Adrenal gland (tissue), 19 donors: ENCODE measurements at places on chromosomes 11 and 22.

GRCh38 chr22:36329254-36330078 lies 58.3 kb downstream of the MYH9 start:
- peak overlapping the region; percentile 96 for H3K27ac ChIP-seq
- H3K36me3 ChIP-seq: no peaks in the 10 kb centered on the region

DNA sequence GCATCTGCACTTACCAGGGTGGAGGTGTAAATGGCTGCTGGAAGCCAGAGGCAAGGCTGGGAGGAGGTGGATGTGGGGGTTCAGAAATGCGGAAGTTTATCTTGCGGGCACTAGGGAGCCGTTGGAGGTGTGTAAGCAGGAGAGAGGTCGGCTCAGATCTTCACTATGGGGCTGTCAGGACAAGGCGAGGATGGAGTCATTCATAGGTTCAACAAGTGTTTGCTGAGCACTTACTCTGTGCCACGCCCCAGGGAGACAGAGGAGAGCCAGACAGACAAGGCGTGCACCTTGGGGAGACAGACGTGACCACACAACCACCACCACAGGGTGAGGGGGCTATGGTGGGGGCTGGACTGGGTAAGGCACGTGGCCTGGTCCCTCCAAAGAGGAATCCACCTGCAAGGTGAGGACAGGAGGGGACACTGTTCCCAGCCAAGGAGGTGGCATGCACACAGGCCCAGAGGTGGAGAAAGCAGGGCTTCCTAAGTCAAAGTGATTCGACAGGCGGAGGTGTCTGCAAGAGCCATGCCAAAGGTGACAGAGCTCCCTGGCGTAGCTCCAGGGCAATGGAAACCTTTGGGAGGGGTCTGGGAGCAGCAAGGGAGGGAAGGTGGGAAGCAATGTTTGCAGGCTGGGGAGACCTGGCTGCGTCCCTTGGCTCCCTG lies 30.8 kb upstream of the TCF20 start:
- no peak for DNase-seq
- no peaks in the 10 kb centered on the region for H3K27me3 ChIP-seq
- H3K36me3 ChIP-seq: no peaks in the 10 kb centered on the region
- H3K4me1 ChIP-seq: no peaks in the 10 kb centered on the region

DNA sequence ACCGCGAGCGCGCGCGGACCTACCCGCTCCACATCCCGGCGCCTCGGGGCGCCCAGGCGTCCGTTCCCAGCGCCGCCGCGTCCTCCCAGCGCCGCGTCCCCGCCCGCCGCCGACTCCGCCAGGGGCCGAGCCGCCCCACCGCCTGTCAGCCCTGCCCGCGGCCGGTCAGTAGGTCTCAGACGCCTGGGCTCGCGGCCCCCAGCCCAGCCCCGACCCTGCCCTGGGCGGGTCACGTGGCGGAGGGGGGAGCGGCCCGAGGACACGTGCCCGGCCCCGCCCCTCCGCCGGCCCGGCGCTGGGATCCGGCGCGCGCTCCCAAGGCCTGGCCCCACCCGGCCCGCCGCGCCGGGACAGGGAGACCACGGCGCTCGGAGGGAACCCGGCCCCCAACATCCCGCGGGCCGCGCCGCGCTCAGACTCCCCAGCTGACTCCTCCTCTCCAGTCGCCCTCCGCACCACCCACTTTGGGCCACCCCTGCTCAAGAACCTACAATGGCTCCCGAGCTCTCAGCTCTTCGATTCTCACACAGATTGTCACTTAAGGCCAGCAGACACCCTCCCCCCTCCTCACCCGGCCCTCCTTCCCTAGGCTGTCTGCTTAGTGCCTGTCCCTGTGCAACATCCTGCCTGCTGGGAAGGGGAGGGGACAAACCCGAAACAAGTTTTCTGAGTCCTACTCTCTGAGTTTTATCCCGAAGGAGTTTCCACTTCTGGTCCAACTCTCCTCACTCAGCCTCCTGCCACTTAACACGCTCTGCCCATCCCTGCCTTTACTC lies at the start of gene RAB3IL1:
Gene RAB3IL1 (minus strand): TSS at position 233 of the 776 bp plus-strand sequence. CDS start 199 bp downstream, at position 34.
- peak; percentile 64 for DNase-seq
- peaks cover 11% of the 10 kb centered on the region for H3K4me1 ChIP-seq
- no peaks in the 10 kb centered on the region for H3K36me3 ChIP-seq
- no peak within 1 kb of the TSS for H3K4me3 ChIP-seq
- peak within 1 kb of the TSS; percentile 85 for H3K27ac ChIP-seq

GRCh38 chr11:71240865-71241691 lies 11.3 kb downstream of the SHANK2 start:
- H3K27me3 ChIP-seq: no peaks in the 10 kb centered on the region
- H3K27ac ChIP-seq: peak overlapping the region; percentile 12
- H3K4me3 ChIP-seq: no peak overlapping the region
- no peaks in the 10 kb centered on the region for H3K36me3 ChIP-seq

- H3K4me3 ChIP-seq: no peak overlapping the region
- no peak for DNase-seq
- H3K27ac ChIP-seq: no peak overlapping the region
- no peaks in the 10 kb centered on the region for H3K27me3 ChIP-seq
- H3K4me1 ChIP-seq: no peaks in the 10 kb centered on the region
These were observed 117.7 kb downstream of the GALNT18 start for GRCh38 chr11:11504071-11504470.

DNA sequence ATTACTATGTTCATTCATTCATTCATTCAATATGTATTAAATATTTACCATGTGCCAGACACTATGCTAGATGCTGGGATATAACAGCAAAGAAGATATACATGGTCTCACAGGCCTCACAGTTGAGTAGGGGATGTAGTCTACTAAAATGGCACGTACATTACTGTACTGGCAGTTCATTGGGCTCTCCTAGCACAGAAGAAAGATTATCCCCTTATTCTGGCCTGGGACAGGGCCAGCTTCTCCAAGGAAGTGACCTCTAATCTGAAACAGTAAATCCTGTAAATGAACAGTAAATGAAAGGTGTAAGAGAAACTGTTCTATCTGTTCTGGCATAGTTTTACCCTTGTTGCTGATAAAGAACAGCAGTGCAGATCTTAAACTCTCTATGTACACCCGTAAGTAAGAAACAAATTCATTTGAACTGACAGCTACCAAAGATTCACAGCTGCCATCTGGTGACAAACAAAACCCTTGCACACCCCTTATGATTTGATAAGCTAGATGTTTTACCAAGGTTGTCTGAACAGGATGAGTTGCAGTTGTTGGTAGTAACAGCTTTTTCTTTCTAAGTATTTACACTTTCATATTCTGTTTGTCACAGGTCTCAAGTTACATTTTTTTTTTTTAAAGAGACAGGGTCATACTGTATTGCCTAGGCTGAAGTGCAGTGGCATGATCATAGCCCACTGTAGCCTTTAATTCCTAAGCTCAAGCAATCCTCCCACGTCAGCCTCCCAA lies 263.1 kb downstream of the TMEM135 start:
- H3K27me3 ChIP-seq: no peaks in the 10 kb centered on the region
- H3K36me3 ChIP-seq: no peaks in the 10 kb centered on the region
- H3K4me1 ChIP-seq: peaks cover 9% of the 10 kb centered on the region
- H3K4me3 ChIP-seq: no peak overlapping the region

DNA sequence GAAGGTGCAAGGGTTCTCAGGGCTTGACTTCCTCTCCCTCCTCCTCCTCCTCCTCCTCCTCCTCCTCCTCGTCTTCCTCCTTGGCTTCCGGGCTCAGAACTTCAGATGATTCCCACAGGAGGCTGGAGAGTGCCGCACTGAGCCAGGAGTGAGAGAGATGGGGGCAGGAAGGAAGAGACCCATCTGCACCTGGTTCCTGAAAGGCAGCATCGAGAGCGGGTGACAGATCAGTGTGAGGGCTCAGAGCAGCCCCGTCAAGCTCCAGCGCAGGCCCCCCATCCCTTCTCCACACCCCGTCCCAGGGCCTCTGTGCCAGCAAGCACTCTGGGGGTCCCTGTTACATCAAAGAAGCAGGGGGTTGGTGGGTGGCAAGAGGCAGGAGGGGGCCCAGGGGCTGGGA lies 51.5 kb downstream of the ELFN2 start:
- H3K4me1 ChIP-seq: no peaks in the 10 kb centered on the region
- H3K27me3 ChIP-seq: peaks cover 21% of the 10 kb centered on the region
- H3K36me3 ChIP-seq: no peaks in the 10 kb centered on the region
- no peak for DNase-seq
- H3K4me3 ChIP-seq: no peak overlapping the region

- no peak overlapping the region for H3K4me3 ChIP-seq
- H3K4me1 ChIP-seq: no peaks in the 10 kb centered on the region
- no peaks in the 10 kb centered on the region for H3K27me3 ChIP-seq
- no peak overlapping the region for H3K27ac ChIP-seq
These were observed 832.2 kb downstream of the NTM start for GRCh38 chr11:132202621-132203020.

- no peak for DNase-seq
- H3K27ac ChIP-seq: no peak overlapping the region
- H3K4me1 ChIP-seq: peaks cover 12% of the 10 kb centered on the region
- no peaks in the 10 kb centered on the region for H3K36me3 ChIP-seq
These were observed 21.7 kb downstream of the TPST2 start for GRCh38 chr22:26568207-26568706.

DNA sequence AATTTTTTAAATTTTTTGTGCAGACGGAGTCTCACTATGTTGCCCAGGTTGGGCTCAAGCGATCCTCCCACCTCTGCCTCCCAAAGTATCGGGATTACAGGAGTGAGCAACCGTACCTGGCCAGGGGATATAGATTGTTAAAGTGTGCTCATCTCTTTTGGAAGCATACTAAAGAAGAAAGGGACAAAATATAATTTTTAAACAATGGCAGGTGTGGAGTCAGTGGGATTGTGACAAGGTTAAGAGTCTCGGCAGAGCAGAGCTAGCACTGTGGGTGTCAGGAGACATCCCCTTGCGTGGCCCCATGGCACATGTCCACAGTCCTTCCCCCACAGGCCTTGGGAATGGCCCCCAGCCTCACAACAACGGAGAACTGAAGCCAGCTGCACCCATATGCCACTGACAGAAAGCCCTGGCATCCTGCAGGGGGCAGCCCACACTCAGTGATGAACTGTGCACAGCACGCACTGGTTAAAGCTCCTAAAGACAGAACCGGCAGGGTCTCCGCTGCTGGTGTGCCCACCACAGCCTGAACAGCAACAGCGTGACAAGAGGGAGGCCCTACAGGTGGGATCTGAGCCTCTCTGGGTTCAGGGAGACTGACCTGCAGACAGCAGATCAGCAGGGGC lies 29.9 kb downstream of the SERPIND1 start:
- H3K36me3 ChIP-seq: peaks cover 85% of the 10 kb centered on the region
- H3K27ac ChIP-seq: no peak overlapping the region
- no peak overlapping the region for H3K4me3 ChIP-seq
- no peaks in the 10 kb centered on the region for H3K27me3 ChIP-seq

- H3K4me1 ChIP-seq: no peaks in the 10 kb centered on the region
- H3K4me3 ChIP-seq: no peak overlapping the region
- H3K36me3 ChIP-seq: no peaks in the 10 kb centered on the region
- DNase-seq: no peak
- no peak overlapping the region for H3K27ac ChIP-seq
- H3K27me3 ChIP-seq: no peaks in the 10 kb centered on the region
These were observed 46.8 kb downstream of the PKNOX2 start for GRCh38 chr11:125211191-125211947.

- H3K27me3 ChIP-seq: no peaks in the 10 kb centered on the region
- H3K4me3 ChIP-seq: no peak overlapping the region
- no peaks in the 10 kb centered on the region for H3K36me3 ChIP-seq
- H3K27ac ChIP-seq: no peak overlapping the region
- peaks cover 5% of the 10 kb centered on the region for H3K4me1 ChIP-seq
These were observed 79.8 kb upstream of the GRK3 start for GRCh38 chr22:25484521-25485315.

DNA sequence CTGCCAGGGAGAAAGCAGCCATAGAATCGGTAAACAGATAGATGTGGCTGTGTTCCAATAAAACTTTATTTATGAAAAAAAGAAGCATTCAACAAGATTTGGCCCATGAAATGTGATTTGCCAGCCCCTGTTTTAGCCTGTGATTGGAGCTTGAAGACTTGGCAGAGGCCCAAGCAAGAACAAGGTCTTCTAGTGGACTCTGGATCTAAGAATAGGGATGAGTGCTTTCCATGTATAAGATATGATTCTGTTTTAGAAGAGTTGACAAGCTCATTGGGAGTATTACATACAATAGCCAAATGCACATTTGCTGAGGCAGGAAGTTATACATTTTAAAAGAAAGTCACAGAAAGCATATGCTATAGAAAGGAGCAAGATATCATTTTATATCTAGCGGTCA lies 175.6 kb upstream of the LUZP2 start:
- H3K27ac ChIP-seq: no peak overlapping the region
- H3K4me3 ChIP-seq: no peak overlapping the region
- H3K4me1 ChIP-seq: no peaks in the 10 kb centered on the region
- no peaks in the 10 kb centered on the region for H3K36me3 ChIP-seq
- no peaks in the 10 kb centered on the region for H3K27me3 ChIP-seq
- DNase-seq: no peak

DNA sequence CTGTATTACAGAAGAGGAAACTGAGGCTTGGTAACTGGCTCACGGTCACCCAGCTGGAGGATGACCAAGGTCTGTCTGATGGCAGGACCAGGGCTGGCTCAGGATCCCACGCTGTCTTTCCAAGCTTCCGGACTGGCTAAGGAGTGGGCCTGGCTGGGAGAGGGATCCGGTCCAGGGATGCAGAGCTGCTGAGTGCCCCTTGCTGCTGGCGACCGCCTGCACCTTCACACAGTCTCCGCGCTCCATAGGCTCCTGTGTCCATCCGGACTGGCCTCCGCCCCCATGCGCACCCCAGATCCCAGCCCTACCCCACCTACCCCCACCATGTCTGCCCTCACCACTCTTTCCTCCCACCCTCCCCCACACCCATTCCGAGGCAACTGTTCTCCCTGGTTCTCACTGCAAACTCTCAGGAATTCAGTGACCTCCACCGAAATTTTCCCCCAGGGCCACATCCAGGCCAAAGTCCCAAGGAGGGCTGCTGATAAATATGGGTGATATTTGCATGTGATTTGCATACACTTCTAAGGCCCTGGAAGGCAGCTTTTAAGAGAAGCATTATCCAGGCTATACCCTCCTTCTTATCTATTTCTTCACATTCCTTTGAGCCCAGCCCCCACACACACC lies 48.5 kb upstream of the SLC35C1 start:
- DNase-seq: no peak
- H3K27me3 ChIP-seq: no peaks in the 10 kb centered on the region
- no peaks in the 10 kb centered on the region for H3K36me3 ChIP-seq
- peaks cover 11% of the 10 kb centered on the region for H3K4me1 ChIP-seq
- H3K27ac ChIP-seq: no peak overlapping the region

DNA sequence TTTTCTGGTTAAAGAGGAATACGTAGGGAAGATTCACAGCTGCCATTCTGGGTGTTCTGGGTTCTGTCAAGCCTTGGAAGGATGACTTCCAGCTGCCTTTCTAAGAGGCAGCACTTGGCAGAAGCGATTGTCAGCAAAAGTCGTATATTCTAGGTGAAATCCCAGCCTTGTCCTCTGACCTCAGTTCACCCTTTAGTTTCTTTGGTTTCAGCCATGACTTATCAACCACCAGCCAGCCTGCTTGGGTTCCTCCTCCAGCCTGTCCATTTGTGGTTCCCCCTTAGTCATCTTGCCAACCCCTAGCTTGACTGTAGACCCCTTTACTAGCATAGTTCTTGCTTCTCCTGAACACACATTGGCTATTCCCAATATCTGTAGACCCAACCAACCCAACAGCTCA lies 102.3 kb upstream of the CD44 start:
- no peak overlapping the region for H3K4me3 ChIP-seq
- DNase-seq: no peak
- no peaks in the 10 kb centered on the region for H3K4me1 ChIP-seq
